NCI-H69 (cell line): ENCODE measurements at places on chromosomes 7 and 10.

DNA sequence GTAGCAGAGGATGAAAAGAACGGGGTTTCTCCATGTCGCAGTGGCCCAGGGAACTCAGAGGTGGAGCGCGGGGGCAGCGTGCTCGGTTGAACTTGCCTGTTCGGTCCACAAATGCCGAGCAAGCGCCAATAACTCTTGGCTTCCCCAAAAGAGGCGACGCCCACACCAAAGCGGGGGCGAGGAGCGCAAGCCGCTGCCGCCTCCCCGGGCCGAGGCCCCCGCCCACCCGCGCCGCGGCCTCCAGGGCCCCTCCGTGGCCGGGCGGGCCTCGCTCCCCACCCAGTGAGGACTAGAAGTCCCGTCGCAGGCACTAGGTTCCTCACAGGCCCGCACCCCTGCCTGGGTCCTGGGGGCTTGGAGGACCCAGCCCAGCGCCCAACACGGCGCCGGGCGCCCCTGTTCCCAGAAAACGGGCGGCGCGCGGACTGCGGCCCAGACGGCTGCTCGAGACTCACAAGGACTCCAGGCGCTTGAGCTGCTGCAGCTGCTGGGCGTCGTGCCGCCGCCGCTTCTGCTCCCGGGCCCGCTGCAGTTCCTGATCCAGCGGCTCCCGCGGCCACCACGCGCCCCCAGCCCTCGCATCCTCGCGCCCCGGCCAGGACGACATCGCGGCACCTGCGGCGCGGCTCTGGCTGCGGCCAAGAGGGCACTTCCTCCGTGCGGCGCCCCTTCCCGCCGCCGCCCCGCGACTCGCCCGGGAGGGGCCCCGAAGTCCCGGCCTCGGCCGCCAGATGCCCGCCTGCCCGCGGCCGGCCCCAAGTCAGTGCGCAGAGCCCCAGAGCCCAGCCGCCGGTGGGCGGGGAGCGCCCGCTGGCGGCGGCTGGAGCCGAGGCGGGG is 14.6 kb upstream of the FKBP9 start:
- peak; percentile 90 for DNase-seq

DNA sequence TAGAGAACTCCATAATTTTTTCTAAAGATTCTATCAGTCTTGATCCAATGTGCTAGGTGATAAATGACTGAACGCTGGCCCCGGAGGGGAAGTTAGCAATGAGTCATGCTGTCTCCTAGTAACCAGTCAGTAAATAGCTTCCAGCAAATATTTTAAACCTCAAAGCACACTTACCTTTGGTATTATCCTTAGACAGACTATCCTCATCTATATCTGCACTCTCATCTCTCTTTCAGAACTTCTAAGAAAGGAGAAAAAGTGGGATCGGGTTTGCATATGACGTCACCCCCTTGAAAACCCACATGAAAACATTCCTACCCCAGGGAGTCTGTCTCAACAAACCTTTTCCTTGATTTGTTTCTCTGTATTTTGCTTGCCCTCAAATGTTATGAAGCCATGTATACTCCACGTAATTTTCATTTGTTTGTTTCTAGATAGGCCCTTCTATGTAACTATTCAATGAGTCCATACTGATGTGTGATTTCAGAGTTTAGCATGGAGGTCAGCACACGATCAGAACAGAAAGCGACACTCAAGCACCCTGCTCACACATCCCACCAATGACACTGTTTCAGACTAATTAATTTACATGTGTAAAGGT is 174.9 kb upstream of the NRP1 start:
- peak; percentile 39 for DNase-seq

GRCh38 chr7:120809260-120809659 is 48.7 kb downstream of the TSPAN12 start:
- no peak for DNase-seq

DNA sequence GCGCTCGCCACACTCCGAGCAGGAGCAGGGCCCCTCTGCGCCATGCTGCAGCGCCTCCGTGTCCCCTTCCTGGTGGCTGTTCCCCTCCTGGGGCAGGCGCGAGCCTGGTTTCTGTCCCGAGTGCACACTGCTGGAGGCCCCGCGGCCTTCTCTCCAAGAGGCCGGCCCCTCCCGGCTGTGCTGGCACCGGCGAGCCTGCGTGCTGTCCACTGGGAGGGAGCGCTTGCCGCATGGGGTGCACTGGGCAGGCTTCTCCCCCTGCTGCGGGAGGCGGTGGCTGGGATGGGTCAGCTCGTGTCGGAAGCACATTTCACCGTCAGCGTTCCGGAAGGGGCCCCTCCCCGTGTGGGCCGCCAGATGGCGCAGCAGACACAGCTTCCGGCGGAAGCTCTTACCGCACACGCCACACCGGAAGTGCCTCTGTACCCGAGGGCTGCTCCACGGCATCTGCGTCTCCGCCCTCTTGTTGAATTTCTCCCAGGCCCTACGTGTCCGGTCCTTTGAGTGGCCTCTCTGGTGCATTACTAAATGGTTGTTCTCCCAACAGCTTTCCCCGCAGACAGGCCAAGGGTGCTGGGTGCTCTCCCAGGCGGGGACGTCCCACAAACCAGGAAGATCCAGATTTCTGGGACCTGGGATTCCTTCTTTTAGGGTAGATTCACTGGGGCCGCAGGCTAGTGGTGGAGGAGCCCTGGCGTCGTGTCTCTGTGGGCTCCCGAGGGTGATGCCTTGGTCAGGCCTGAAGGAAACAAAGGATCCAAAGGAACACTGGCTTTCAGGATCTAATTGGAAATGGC is 18.7 kb downstream of the ZNF786 start:
- DNase-seq, result no peak

DNA sequence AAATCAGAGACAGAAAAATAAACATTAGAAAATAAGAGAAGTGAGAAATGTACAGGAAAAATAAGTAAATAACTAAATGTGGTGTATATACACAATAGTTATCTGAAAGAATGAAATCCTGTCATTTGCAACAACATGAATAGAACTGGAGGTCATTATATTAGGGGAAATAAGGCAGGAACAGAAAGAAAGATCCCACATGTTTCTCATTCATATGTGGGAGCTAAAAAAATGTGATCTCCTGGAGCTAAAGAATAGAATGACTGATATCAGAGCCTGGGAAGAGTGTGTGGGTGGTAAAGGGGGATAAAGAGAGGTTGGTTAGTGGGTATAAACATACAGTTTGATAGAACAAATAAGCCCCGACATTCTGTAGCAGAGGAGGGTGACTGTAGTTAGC is 27.3 kb downstream of the PLXDC2 start:
- no peak for DNase-seq

DNA sequence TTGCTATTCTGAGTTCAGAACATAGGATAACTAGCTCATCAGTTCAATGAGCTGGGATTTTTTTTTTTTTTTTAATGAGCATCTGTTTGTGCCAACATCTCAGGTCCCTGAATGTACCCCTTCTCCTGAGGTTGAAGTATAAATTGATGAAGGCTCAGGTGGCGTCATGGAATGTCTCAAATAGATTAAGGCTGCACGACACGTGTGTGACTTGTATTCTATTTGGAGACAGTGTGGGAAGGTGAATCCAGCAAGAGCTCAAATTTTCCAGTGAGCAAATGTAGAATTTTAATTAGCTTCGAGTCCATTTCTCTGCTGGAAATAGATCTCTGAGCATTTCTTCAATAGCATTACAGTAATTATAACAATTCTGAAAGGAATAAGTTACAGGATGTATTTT is 37.2 kb upstream of the JCAD start:
- DNase-seq, result no peak

GRCh38 chr7:22280031-22280430 is 76.9 kb downstream of the RAPGEF5 start:
- no peak for DNase-seq

- peak; percentile 49 for DNase-seq
Measured at GRCh38 chr7:66747881-66748511, 7.5 kb downstream of the RABGEF1 start.

DNA sequence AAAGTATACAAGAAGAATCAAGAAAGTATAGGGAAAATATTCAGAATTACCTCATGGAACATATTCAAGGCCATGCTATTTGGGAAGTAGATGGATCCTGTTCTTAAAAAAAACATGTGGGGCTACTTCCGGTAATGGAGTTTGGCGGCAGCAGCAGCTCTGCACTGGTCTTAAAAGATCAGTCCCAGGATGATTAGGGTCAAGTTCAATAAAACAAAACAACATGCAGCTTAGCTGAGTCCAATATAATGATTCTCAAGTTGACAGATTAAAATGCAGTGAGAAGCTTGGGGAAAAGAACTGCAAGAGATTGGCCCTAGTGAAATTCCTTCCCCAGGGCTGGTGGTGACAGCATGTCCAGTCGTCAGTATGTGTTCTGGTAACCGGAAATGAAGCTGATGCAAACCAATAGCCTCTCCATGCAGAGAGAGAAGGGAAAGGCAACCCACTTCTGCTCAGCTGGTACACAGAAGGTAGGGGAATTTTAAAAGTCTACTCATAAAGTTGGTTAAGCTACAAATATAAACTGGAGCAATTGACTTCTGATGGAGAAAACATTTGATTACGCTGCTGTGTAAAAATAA is 305.1 kb upstream of the IMMP2L start:
- no peak for DNase-seq
